ENCODE measurements at places on chromosomes 1 and 21.

DNA sequence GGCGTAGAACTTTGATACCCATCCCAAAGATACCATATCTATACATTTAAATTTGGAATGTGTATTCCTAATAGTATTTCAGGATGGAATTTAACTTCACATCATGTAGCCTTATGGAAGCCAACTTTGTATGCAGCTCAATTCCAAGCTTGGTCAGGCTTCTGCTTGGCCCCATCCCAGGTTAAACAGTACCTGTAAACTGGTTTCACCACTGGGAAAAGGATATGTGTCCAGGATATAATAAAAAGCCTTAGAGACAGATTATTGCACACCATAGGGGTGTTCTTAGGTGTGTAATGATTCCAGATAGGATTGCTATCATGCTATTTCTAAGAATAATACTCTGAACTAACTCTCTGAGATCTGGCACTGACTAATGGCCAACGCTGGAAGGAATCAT lies 28.1 kb downstream of the ADAM30 start:
- DNase-seq: no peak

DNA sequence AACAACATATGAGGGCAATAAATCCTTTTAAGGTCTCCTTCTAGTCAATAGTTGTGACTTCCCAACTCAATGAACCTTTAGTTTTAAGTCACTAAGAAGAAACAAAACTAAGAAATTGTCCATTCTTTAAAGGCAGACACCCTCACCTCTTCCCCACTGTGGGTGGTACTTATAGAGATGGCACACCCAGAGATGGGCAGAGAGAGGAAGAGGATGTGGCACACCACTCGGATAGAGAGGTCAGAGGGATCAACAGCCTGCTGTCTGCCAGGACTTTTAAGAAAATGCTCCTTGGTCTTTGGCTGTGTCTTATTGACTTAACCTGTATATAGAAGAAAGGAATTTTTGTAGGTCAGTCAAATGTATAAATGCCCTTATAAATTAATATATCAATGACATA lies 45.1 kb downstream of the FASLG start:
- DNase-seq: no peak

- no peak for DNase-seq
Measured at GRCh38 chr1:64472805-64473204, 2.9 kb downstream of the CACHD1 start.

- DNase-seq: no peak
Measured at GRCh38 chr1:77133731-77134358, 85.4 kb downstream of the PIGK start.

DNA sequence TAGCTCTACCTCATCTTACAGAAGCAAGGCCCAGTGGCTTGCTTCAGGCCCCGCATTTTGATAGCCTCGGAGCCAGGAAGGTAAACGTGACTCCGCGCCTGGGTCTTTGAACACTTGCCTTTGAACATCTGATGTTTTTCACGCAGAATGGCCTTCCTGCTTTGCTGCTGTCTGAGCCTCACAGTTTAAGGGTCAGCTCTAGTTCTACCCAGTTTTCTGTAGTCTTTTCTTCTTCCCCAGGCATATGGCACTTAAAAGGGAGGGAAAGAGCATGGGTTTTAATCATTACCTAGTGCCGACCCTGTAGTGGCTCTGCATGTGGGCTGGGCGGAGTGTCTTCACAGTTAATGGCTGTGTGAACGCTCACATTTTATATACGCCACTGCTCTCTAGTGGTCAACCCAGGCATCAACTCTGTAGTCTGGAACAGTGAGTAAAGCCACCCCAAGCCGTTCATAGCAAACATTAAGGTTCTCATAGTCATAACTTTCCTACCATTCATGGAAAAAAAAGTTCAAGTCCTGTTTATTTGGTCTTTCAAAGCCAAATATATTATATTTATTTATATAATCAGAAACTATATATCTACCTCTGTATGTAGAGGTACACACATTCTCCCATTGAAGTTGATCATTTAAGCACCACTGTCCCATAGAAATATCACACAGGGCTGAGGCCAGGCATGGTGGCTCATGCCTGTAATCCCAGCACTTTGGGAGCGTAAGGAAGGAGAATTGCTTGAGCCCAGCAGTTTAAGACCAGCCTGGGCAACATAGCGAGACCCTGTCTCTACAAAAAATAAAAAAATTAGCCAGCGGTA lies 78.1 kb downstream of the IER5 start:
- no peak for DNase-seq

DNA sequence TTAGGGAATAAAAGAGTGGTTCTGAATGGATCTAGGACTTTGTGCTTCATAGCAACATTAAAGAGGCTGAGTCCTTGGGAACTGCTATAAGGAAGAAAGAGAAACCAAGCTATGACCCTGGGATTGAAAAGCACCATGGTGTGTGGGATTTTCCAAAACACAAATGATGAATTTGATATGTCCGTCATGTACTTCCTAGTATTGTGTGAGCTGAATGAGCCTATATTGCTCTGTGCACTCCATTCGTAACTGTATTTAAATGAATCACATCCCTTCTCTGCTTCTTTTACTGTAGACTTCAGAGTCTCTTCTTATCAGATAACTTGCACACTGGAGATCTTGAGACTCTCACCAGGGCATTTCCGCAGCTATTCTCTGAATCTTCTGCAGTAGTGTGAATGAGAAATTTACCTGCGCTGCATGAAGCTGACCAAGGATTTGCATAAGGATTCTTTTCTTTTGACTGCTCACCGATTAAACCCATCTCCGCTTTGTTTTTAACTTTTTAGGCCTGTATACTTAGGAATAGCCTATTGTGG lies 23.1 kb upstream of the OR10J4 start:
- no peak for DNase-seq

- no peak for DNase-seq
Measured at GRCh38 chr1:42163536-42164503, 725 bp downstream of the GUCA2A start.

- DNase-seq: peak; percentile 64
Measured at GRCh38 chr1:6245086-6245868, 1.3 kb downstream of the HES3 start.

GRCh38 chr1:42221952-42222606 lies 57.5 kb upstream of the GUCA2A start:
- DNase-seq: no peak

GRCh38 chr1:40422630-40423263 lies 27.5 kb upstream of the ZFP69B start:
- no peak for DNase-seq

DNA sequence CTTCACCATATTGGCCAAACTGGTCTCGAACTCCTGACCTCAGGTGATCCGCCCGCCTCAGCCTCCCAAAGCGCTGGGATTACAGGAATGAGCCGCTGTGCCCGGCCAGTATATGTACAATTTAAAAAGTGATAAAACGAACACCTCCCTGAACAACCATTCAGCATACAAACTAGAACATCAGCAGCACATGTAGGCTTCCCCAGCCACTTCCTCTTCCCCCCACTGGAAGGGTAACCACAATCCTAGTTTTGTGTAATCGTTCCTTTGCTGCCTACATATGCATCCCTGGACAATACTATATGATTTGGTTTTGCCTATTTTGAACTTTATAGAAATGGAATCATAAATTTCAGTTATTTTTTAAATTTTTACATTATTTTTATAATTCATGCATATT lies 60.4 kb downstream of the DESI2 start:
- no peak for DNase-seq

GRCh38 chr1:14611792-14612191 lies 13.3 kb downstream of the KAZN start:
- no peak for DNase-seq

- no peak for DNase-seq
Measured at GRCh38 chr1:110163591-110163990, 13.3 kb downstream of the SLC6A17 start.

GRCh38 chr1:8026153-8026975 lies at the start of gene ERRFI1:
TSS of gene ERRFI1 (minus strand) at chr1:8026309. CDS start at chr1:8015619, 10,690 bp downstream.
- peak; percentile 75 for DNase-seq

DNA sequence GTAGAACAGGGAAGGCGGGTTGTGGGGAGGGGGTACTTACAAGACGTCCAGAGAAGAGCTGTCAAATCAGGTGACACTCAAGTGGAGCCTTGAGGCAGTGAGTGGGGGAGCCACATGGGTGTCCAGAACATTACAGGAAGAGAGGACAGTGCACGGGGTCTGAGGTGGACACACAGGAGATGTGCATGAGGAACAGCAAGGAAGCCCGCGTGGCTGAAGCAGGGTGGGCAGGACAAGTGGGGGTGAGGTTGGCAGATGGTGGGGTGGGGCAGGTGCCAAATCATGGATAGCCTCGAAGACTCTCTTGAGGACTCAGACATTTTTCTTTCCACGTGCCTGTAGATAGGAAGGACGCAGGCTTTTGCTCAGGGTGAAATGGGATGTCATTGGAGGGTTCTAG lies 921 bp downstream of the SMPDL3B start:
- no peak for DNase-seq

GRCh38 chr1:231420959-231421545 lies 1.0 kb downstream of the EGLN1 start:
- DNase-seq: no peak

DNA sequence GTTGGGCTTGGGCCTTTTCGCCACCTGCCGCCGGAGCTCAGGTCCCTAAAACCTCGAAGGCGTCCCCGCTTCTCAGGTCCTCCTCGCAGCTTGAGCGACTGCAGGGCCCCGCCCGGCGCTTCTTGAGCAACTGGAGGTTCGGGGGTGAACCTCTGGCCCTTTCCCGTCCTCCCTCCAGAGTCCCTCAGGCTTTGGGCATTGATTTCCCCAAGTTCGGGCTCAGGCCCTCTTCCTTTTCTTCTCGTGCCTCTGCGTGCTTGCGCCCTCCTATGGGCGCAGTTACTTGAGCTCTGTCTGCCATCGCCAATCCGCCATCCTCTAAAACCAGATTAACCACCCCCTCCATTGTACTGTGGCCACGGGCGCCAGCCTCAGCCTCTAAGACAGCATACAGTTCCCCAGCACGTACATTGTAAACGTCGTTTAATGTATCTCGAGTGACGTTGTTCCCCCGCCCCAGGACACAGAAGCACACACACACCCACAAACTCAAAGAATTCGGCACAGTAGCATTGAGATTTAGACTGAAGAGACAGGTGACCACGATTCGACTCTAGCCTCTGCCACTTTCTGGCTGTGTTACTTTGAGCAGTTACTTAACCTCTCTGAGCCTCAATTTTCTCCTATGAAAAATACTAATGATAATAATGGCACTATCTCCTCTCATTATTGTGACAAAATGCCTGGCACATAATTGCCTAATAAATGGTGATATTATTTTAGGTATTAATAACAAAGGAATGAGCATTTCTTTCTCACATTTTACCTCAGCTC lies 22.6 kb downstream of the BTG2 start:
- no peak for DNase-seq

GRCh38 chr1:169692756-169693460 lies 18.5 kb downstream of the SELL start:
- DNase-seq: no peak

GRCh38 chr21:42311816-42312625 lies 3.2 kb downstream of the TFF3 start:
- DNase-seq: no peak

- DNase-seq: no peak
Measured at GRCh38 chr1:39213511-39214002, 9.1 kb downstream of the MACF1 start.

DNA sequence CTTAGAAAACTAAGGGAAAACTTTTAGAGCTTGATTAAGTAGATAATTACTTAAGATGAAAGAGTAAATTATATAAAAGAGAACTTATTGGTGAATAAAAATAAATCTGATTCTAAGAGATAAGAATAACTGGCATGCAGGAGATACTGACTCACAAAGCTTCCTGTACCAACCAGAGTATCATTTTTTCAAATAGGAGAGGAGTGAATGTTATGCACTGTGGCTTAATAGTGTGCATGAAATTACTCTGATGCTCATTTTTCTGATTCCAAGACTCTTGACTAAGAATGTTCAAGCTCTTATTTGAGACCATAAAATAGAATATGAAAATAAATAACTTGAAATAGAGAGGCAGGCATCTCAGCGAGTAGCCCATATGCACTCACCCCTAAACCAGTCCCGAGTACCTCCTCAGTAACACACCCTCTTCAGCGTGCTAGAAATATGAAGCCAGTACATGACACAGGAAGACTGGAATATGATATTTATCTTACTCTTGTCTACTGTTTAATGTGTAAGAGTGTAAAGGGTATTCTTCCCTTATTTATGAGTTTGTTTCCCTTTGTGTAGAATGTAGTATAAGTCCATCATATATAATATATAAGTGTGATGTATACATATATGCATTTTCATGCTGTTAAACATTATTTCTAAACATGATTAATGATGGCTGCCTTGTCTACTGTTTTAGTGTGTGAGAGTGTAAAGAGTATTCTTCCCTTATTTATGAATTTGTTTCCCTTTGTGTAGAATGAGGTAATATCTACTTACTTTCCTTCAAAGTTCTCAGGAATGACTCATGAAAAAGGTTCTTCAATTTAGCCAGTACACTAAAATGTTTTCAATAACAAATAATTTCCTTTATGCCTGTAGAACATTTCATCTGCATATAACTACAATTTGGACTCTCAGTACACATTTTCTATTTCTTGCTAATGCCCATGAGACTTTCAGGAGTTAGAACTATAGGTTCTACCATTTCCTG lies 99.2 kb upstream of the PALMD start:
- DNase-seq: no peak

DNA sequence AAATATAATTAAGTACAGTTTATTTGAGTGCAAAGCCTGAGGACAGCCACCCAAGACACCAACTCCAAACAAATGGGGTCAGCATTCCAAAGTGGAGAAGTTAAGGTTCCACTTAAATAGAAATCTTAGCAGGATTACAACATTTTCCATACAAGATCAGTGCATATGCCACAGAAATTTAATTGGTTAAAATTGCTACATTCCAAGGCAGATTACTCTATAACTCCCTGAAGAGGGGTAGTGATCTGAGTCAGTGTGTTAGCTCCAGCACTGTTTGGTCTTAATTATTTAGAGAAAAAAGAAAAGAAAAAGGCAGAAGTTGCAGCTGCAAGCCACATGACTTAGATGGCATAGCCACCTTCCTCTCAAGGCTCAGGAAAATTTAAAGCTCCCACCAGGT lies 297.5 kb downstream of the HHIPL2 start:
- no peak for DNase-seq

GRCh38 chr1:228897901-228898300 lies 162.6 kb downstream of the RHOU start:
- DNase-seq: no peak

GRCh38 chr1:24728982-24729381 lies 16.3 kb upstream of the CLIC4 start:
- no peak for DNase-seq

DNA sequence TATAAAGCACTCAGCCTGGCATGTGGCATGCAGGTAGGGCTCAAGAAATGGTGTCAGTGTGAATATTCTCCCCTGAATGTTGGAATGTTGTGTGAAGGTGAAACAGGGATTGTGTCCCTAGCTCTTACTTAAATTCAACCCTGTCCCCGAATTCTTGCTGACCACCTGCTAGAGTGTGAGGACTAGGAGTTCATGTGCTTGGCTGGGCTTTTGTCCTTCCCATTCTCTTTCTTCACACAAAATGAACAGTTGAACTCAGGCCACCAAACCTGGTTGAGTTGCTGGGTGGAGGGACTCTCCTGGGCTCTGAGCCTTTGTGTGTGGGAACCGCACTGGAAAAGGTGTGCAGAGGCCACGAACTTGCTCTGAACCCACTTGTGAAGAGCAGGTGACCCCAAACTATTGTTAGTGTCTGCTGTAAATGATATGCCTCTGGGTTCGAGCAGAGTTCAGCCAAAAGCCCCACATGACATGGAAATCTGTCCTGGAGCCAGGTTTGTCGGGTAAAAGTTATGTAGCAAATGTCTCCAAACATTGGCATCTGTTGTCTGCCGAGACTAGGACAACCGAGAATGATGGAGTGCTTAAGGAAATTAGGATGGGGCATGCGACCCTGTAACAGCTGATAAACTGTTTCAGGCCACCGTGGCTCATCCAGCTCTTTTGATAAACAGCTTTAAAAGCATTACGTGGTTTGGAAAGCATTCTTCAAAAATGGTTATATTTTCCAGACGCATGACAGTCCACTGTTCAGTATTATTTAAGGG lies 144.2 kb downstream of the DHRS3 start:
- no peak for DNase-seq
